Fibroblast of lung (primary cell): ENCODE measurements at places on chromosomes 13 and 19. TPM values are rescaled to one million over a fixed set of nuclear protein-coding genes. Genes with fewer than 3 reads are reported as not detected.

GRCh38 chr13:91195789-91196188 is 151.7 kb upstream of the MIR17HG start:
- no peak for DNase-seq

DNA sequence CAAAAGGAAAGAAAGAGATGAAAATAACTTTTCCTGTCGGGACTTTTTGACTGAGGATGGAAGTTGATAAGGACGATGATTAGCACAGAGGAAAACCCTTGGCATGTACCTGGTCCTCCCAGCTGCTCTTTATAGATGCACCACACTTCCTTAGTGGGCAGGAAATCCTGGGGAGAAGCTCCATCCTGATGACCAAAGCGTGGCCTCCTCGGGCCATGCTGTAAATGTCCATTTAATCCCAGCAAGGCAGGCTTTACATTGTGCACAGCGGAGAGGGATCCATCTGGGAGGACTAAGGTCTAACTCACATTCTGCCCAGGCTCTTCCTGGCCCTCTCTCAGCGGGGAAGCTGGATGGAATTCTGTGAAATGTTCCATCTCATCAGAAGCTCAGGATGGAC is 113.5 kb downstream of the COL4A2 start:
- DNase-seq = no peak

The ZNF320 gene
- polyA plus RNA-seq = 3.6 and 8.5 TPM in 2 replicates

GRCh38 chr13:75226733-75227435 is 255.1 kb downstream of the TBC1D4 start:
- peak; percentile 88 for DNase-seq

The ZNF234 gene
- 3.4 and 5.7 TPM in 2 replicates for polyA plus RNA-seq

The SLC6A16 gene
- polyA plus RNA-seq = 0.08 and 0.62 TPM in 2 replicates
